BJ (cell line): ENCODE measurements at places on chromosomes 2 and 18. TPM values are rescaled to one million over a fixed set of nuclear protein-coding genes. Genes with fewer than 3 reads are reported as not detected.

DNA sequence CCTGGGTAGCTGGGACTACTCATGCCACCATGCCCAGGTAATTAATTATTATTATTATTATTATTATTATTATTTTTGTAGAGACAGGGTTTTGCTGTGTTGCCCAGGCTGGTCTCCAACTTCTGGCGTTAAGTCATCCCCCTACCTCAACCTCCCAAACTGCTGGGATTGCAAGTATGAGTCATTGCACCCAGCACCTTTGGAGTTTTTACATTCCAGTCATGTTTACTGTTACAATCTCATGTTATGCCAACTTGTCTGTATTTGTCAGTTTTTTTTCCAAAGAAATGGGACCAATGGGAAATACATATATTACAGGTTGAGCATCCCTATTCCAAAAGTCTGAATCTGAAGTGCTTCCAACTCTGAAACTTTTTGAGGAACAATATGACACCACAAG, 903.8 kb downstream of the SLC4A3 start:
- DNase-seq, result no peak

- DNase-seq, result peak; percentile 32
These were observed 52.1 kb upstream of the LYPD6 start for GRCh38 chr2:149278161-149278871.

- DNase-seq, result no peak
These were observed 23.2 kb downstream of the INO80D start for GRCh38 chr2:206062724-206063123.

GRCh38 chr2:71831193-71831577, 316.5 kb downstream of the CYP26B1 start:
- peak; percentile 92 for DNase-seq

- no peak for DNase-seq
These were observed 1304.3 kb upstream of the DDX18 start for GRCh38 chr2:116510117-116510671.

DNA sequence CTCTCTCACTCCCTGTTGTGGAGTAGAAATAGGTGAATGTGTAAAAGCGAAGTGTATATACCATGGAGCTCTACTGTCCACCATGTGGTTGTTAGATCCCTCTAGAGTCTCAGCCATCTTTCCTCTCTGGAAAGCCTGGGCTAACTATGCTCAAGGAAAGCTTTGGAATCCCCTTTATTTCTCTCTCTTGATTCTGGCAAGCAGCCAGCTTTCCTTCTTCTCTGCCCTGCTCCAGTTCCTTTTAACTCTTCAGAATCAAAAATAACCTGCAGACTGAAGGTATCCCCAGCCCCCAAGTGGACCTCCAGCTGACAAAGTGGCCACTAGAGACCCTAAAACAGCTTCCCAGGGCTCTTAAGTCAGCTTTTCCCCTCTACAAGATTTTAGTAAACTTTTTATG, 381.9 kb downstream of the PLCL1 start:
- DNase-seq, result no peak

DNA sequence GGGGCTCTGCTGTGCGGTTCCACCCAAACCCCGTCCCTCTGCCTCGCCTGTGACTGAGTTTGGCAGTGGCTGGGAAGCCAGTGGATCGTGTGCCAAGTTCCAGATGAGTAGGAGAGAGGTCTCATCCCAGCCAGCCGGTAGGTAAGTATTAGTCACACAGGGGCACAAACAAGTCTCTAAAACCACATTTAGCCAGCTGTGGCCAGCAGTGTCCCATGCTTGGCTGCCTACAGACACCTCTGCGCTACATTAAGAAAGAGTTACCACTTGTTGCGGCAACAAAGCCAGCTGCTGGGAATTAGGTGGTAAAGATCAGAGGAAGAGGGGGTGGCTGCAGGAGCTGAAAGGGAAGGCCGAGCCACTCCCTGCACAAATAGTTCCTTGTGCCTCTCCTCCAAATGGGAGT, 81.2 kb downstream of the GATA6 start:
- no peak for DNase-seq

GRCh38 chr18:37458697-37459096, 106.9 kb downstream of the CELF4 start:
- no peak for DNase-seq

GRCh38 chr2:69600425-69600824, 43.1 kb downstream of the AAK1 start:
- DNase-seq, result no peak

DNA sequence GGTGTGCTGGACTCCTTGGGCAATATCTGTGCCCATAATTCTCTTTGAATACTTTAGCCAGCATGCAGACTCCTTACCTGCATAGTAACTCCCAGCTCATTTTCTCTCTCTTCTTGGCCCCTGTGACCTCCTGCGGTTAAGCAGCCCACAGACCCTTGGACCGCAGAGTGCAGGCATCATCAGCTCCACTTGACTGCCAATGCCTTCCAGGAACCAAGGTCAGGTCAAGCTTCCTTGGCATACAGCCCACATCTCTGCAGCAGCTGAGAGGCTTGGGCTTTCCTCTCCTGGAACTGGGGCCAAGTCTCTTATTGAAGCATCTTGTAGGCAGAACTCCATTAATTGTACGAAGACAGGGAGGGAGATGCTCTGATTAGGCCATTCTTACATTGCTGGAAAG, 130.1 kb upstream of the PIEZO2 start:
- DNase-seq, result no peak

DNA sequence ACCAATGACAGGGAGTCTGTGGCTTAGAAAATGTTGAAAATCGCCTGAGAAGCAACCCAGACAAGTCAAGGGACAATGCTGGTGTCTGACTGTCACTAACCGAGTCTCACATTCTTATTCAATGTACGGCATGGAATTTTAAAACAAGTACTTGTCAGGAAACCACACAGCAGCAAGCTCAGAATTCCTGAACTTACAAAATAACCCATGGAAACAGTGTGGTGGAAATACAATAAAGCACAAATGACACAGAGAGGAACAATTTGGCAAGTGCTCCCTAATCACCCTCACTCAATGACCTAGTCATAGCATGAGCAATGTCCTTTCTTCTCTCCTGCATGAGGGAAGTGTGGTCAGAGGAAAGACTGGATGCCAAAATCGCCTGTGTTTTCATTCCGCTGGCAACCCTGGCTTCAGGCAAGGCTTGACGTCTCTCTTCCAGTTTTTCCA, 154.0 kb downstream of the SATB2 start:
- peak; percentile 97 for DNase-seq

DNA sequence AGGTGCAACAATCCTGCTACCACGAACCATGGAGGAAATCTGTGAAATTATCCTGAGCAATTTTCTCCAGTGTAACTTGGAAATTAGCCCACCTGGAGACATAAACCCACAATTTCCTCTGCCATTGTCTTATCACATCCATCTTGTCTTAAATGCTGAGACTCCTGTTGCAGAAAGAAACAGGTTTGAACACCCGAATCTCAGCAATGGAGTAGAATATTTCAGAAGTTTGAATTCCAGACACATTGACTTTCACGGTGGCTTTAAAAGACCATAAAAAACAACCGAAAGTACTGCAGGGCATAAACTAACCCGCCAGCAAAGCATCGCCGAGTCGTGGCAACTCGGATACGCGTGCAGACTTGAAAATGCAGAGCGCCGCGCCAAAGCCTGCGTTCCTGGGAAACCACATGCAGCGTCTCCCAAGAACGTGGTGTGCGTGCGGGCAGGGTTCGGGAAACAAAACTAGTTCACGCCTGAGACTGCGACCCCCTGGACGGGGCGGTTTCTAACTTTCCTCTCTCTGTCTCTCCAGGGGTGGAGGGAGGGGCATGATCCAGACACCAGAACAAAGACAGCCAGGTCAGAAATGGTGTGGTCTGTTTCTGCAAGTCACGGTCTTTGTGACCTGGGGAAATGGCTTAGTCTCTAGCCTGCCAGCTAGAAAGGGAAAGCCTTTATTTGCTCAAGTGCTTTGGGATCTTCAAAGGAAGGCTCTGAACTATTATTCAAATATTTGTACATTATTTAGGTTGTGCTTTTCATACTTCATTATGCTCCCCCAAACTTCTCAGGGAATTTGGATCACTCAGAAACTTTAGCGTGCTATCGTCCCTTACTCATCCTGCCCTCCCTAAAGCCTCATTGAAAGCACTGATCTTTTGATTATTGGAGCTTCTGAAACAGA, 26.9 kb upstream of the KCTD1 start:
- peak; percentile 32 for DNase-seq

DNA sequence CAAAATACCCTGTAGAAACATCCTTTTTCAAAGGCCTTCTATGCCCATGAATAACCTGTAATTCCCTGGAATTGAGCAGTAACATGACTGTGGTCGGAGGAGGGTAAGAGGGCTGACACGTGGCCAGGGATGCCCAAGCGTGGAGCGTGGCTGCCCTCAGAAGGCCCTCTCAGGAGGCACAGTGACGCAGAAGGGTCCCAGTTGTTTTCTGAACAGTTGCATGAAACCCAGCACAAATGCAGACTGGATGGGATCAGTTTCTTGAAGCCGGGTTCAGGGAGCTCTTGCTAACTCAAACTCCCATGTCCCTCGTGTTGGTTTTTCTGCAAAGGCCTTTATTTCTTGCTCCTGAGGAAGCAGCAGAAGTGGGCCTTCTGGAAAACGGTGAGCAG, 237.0 kb downstream of the ALPK2 start:
- DNase-seq, result no peak

Gene POLR1A
- polyA plus RNA-seq, result 8.0 and 9.0 TPM in 2 replicates

Gene EPC2
- polyA plus RNA-seq, result 12.4 and 18.2 TPM in 2 replicates

Gene TXNDC2
- polyA plus RNA-seq, result 0.05 and 0.20 TPM in 2 replicates

Gene C1GALT1C1L
- polyA plus RNA-seq, result 0.12 and 0.48 TPM in 2 replicates
